AG10803 (cell line): ENCODE measurements at places on chromosomes 3 and 15.

GRCh38 chr15:71549091-71549490 is 261.3 kb upstream of the NR2E3 start:
- no peak for DNase-seq

DNA sequence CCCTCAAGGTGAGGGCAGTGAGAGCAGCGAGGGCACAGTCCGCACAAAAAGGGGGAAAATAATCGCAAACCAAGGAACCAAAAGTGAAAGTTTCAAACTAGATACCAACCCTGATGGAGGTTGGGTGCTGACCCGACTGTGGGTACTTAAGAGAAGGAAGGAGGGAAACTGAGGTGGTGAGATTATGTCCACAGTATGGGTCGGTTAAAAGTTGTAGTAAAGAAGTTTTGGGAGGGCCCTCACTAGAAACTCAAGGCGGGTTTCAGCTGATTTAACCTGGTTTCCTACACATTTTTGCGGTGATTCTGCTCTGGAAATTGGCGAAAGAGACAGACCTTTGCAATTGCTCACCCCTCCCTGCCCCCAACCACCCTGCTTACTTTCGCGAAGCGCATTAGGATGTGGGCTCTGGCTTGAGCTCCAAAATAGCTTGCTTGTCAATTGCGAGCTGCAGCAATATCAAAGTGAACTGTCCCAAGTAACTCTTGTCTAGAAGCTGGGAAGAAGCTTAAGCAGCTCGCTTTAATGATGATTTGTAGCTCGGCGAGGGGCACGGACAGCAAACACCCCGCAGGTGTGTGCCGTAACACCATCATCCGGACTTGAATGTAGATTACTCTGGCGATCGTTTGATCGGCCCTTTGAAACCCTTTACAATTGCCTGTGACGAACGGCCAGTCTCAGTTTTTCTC is 15.8 kb downstream of the SOX2 start:
- no peak for DNase-seq

- DNase-seq, result no peak
These were observed 254.7 kb downstream of the SOX2 start for GRCh38 chr3:181966393-181966792.

- DNase-seq, result peak; percentile 1
These were observed 945.1 kb downstream of the OTOL1 start for GRCh38 chr3:162441716-162442115.

DNA sequence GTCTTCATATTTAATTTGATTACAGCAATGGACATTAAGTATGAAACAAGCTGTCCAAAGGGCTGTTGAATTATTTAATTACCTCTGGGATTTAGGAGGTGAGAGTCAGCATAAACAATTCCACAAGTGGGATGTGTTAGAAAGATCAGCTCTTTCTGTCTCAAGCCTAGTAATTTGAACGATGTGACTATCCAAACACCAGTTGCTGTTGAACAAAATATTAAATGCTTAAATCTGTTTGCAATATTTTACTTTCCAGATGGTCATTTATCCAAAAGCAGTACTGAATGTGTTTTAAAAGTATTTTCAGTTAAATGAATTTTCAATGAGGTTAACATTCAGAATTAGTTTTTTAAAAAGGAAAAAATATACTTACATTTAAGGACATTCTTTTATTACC is 12.7 kb downstream of the KCNAB1 start:
- DNase-seq, result no peak

DNA sequence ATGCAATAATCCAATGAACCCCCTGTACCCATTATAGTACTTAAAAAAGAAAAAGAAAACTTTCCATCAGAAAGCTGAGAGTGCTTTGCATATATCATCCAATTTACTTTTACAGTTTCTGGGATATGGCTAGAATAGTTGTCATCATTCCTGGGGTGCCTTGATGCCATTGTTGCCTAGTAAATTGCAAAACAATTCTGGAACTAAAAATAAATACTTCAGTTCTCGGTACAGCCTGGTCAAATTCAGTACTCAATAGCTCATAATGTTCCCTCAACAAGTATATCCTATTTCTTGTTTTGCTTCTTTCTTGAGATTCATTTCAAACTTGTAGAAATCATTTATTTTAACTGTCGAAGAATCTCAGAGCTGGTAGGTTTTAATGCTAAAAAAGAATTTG is 334.7 kb upstream of the MDFIC2 start:
- no peak for DNase-seq

- no peak for DNase-seq
These were observed 835 bp downstream of the ARIH2 start for GRCh38 chr3:48919215-48920138.

DNA sequence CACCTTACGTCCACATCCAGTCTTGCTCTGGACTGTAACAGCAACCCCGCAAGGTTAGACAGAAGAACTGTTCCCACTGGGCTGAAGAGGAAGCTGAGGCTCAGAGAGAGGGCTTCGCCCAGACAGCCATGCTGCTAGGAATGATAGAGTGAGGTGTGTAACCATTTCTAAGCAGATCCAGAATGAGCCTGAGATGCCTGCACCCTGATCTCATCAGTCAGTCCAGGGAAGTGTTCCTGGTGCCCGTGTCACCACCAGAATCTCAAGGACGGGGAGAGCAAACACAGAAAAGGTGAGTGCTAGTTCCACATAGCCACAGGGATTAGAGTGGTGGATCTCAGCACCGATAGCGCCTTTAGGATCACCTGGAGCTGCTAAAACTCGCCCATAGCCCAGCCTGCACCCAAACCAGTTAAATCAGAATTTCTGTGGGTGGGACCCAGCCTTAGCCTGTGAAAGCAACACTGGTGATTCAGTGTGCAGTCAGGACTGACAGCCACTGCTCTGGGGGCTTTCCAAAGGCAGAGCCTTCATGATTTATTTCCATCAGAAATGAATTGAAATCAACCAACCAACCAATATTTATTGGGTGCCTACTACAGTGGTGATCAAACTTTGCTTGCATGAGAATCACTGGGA is 12.3 kb downstream of the ISLR start:
- no peak for DNase-seq

- DNase-seq, result peak; percentile 20
These were observed 25.5 kb upstream of the FRMD4B start for GRCh38 chr3:69411346-69411745.

DNA sequence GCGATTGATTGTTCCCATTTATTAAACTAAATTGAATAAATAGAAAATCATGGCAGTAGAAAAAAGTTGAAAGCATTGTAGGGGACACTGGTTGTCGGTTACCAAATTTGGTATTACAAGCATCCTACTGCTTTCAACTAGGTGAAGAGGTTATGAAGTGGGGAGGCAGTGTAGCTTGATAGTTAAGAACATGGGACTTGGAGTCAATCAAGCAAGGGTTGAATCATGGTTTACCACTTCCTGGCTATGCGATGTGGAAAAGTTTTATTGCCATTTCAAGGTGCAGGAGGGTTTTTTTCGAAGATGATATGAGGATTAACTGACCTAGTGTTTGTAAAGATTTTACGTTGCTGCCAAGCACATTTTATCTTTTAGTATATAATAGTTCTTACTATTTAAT is 318.2 kb upstream of the KCNH8 start:
- no peak for DNase-seq
